ENCODE measurements at places on chromosomes 1 and 21. TPM values are rescaled to one million over a fixed set of nuclear protein-coding genes. Genes with fewer than 3 reads are reported as not detected.

DNA sequence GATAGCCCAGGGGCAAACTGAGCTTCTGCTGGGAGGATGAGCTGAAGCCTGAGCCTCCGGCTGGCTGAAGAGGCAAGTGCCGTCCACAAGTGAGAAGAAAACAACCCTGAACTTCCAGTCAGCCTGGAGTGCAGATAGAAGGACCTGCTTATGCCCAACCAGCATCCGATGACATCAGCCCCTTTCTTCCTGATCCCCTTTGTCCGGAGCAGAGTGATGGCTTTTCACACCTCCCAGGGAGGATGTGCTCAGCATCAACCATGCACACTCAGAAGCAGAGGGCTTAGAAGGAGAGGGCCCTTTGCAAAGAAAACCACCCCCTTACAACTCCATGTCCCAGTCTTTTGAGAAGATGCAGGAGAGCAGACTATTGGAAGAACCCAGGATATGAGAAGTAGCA, 23.7 kb upstream of the REG4 start:
- DNase-seq: no peak

RAB42 gene
- total RNA-seq: not detected

DNA sequence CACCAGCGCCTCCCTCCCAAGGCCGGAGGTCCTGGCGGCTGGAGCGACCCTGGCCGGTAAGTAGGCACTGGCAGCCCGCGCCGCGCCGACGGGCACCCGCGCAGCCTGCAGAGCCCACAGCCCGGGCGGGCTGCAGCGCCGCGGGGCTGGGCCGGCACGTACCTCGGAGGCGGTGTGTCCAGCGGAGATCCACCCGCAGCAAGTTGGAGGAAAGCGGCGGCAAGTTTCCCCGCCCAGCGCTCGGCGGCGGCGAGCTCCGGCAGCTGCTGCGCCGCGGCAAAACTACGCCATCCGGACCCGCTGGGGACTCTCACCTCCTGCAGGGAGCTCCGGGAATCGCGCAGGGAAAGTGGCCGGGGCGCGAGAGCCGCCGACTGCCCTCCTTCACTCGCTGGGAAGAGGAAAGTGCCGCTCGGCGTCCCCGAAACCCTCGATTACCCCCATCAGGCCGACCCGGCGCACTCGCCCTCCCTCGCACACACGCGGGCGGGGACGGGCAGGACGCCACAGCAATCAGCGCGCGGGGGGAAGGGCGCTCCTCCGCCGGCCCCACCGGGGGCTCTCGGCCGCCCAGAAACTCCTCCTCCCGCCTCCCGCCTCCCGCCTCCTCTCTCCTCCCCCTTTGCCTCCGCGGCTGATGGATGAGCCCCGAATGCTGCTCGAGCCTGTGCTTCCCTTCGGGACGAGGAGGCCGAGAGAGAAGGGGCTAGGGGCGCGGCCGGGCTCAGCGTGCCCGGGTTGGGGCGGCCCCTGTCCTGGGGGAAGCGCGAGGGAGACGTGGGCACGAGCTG, at the start of gene TGFBR3:
TSS of gene TGFBR3 (minus strand) at position 436 of the 791 bp plus-strand sequence. CDS start 24,620 bp downstream, outside the sequence.
- DNase-seq: peak; percentile 76

DNA sequence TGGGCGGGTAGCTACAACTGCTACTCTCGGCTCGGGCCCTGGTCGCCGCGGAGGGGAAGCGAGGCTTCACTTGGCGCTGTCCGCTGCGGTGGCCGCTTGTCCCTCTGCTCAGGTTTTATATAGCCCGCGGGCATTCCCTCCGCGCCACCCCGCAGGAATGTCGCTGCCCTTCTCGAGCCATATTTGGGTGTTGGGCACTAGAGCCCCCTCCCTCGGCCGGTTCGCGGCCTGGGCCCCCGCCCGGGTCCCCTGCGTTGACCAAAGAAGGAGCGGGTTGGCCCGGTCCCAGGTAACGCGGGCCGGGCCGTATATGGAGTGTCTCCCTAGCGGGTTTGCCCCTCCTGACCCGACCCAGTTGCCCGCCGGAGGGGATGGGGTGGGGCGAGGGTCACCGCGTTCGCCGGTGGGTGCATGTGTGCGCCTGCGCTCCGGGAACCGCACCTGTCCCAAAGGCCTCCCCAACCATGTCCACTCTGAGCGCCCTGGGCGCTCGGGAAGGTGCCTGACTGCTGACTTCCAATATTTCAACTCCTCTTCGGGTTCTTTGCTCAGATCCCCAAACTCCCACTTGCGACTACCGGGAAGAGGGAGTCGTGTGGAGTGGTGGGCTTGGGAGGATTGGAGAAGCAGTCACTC, at the start of gene ACTA1:
TSS of gene ACTA1 (minus strand) at position 90 of the 636 bp plus-strand sequence. CDS start 979 bp downstream, outside the sequence.
- no peak for DNase-seq

- no peak for DNase-seq
Measured at GRCh38 chr1:40983286-40983685, 3.8 kb downstream of the CTPS1 start.

DNA sequence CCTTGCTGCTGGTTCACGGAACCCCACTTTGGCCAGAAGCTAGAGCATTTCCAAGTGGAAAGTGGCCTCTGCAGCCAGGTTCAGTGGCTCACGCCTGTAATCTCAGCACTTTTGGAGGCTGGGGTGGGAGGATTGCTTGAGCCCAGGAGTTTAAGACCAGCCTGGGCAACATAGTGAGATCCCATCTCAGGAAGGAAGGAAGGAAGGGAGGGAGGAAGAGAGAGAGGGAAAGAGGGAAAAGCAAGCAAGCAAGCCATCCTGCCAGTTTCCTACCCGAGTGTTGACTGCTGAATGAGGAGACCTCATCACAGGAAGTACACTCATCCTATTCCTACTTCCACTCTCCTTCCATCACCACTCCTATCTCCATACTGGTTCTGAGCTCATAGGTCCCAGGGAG, 12.8 kb upstream of the KLF17 start:
- DNase-seq: no peak

DNA sequence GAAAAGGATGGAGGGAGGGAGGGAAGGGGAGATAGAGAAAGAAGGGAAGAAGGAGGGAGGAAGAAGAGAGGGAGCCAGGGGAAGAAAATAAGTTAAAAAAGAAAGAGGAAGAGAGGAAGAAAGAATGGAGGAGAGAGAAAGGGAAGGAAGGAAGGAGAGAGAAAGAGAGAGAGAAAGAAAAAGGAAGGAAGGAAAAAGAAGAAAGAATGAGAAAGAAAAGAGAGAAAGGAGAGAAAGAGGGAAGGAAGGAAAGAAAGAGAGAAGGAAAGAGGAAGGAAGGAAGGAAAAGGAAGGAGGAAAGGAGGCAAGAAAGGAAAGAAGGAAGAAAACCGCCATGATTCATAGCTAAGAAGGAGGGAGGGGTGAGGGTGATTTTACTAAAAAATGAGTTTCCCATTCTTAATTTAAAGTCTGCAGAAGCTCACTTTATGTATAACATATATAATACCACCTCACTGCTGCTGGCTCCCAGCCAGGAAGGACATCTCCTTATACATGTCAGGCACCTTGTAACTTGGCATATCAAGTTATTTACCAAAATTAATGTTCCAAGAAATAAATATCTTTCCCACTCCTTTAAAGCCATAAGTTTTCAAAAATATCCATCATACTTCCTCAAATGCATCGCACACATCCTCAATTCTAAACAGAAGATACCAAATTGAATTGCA, 46.0 kb upstream of the OLIG2 start:
- DNase-seq: no peak

- no peak for DNase-seq
Measured at GRCh38 chr1:117244306-117244705, 33.6 kb upstream of the VTCN1 start.

- DNase-seq: no peak
Measured at GRCh38 chr1:203584035-203584434, 42.6 kb upstream of the ATP2B4 start.

C1orf232 gene
- total RNA-seq: not detected

GRCh38 chr1:235169986-235170385, 8.9 kb upstream of the RBM34 start:
- DNase-seq: no peak

- no peak for DNase-seq
Measured at GRCh38 chr1:206065547-206066145, 12.7 kb downstream of the RHEX start.

GRCh38 chr21:44064852-44065403, 42.3 kb upstream of the PWP2 start:
- DNase-seq: peak; percentile 49
